ENCODE measurements at places on chromosomes 12 and 14.

DNA sequence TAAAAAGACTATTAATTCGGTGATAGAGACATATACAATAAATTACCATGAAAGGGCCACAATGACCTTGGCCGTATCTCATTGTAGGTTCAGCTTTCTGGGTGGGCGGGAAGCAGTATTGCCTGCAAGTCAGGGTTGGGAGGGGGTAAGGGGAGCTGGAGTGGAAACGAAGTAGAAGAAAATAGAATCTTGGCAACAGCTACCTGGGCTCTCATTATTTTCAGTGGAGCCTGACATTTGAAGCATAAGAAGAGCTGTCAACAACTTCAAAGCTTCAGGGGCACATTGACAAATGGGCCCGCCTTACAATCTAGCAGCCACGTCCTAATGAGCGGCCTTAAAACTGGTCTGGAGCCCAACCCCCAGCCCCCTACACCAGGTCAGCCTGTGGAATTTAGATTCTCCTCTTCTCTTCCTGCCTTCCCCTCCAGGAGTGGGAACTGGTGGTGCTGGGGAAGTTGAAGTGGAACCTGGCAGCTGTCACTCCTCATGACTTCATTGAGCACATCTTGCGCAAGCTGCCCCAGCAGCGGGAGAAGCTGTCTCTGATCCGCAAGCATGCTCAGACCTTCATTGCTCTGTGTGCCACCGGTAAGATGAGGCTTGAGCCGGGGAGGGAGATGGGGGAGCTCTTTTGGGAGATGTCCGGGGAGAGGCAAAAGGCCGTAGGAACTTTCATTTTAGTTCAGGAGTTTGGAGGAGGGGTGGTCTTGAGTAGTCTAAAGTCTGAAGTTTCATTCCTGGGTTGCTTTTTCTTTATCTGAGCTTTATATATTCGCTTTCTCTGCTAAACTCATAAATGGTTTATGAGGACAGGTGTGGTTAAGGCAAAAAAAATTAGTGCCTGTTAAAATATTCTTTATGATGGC lies 5.0 kb downstream of the CCND2 start:
- DNase-seq: no peak

DNA sequence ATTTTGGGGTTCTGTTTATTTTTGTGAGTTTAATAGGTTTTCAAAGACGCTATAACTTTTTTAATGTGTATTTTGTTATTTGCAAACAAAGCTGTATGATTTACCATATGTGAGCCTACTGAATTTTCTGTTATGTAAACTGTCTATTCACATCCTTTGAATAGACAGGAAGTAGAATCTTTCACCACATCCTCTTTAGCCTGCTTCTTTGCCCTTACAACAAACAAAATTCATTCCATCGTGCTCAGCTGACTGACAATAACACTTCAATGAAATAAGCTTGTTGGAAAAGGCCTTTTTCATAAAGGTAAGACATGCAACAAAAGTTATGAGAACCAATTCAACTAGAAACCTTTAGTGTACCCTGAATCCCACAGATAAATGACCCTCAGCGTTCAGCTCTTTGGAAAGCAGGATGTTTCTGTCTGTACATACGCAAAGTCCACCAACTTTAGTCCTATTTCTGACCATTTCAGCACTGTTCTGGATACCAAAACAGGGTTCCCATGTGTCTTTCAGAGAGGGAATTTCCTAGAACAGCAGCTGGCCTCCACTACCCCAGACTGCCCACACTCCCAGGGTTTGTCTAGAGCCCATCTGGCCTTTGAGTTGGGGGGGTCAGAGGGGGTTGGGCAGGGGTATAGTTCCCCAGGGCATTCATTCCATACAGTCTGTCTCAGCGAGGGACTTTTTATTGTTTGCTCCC lies 71.3 kb downstream of the DUSP6 start:
- DNase-seq: no peak

- no peak for DNase-seq
These were observed 47.7 kb upstream of the RMST start for GRCh38 chr12:97414855-97415254.

DNA sequence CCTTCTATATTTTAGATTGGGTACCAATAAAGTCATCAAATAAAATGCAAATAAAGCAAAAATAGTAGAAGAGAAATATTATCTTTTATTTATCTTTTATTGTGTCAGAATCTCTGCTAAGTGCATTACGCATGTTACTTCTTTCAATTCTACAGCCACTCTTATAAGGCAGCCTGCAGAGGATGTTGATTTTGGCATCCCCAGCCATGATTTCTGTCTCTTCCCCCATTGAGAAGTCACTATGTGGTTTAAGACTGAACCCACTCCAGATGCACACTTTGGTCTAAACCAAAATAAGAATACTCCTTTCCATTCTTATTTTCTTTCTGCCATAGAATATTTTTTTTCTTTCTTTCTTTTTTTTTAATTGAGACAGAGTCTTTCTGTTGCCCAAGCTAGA lies 56.0 kb upstream of the ACSS3 start:
- DNase-seq: no peak
